ENCODE measurements at places on chromosomes 2 and 18.

GRCh38 chr2:233208382-233209116 is 42.9 kb upstream of the ATG16L1 start:
- DNase-seq = no peak

DNA sequence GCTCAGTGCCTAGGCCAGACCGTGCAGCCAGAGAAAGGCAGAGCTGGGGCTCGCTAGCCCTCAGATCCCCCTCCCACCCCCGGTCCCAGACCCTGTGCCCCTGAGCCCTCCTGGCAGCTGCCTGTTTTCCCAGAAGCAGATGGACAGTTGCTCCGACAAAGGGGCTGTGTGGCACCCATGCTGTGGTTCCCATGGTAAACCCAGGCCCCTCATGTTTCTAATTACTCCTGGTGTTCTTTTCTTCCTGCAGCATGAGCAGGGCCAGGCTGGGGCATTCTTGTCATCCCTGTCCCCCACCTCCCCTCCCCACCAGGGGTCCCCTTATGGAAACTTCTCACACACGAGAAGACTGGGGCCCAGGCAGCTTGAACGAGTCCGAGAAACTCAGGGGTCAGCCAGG is 269.6 kb downstream of the HAUS1 start:
- DNase-seq = no peak

GRCh38 chr2:98084151-98084868 is 2.7 kb upstream of the VWA3B start:
- DNase-seq = no peak

- DNase-seq = no peak
Measured at GRCh38 chr2:174776223-174776622, 12.0 kb upstream of the CHRNA1 start.

DNA sequence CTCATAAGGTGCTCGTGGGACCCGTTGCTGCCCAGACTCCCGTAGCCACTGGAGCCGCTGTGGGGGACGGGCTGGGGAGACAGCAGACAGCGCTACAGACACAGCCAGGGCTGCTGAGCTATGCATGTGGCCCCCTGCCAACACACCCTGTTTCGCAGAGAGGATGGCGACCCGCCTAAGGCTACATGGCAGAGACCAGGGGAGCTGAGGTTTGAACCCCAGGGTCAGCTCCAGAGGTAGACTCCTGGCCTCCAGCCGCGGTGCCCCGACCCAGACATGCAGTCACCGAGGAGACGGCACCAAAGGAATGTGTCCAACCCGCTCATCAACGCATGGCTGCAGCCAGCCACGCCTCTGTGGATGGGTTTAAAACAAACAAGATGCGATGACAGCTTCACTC is 21.0 kb upstream of the HES6 start:
- DNase-seq = no peak

DNA sequence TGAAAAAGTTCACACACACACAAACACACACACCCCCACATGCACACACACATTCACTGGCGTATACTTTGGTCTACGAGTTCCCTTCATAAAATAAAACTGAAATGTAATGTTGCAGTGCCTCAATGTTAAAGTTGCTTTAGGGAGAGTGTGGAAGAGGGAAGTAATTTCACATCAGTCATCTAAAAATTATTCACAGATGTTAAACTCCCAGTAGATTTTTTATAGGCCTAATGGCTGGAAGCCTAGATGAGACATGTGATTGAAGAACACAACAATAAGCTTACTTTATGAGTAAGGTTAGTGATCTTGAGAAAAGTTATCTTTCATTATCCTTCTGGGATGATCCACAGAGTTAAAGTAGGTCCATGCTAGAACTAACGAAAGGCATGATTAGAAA is 506.7 kb upstream of the CNTNAP5 start:
- DNase-seq = no peak

DNA sequence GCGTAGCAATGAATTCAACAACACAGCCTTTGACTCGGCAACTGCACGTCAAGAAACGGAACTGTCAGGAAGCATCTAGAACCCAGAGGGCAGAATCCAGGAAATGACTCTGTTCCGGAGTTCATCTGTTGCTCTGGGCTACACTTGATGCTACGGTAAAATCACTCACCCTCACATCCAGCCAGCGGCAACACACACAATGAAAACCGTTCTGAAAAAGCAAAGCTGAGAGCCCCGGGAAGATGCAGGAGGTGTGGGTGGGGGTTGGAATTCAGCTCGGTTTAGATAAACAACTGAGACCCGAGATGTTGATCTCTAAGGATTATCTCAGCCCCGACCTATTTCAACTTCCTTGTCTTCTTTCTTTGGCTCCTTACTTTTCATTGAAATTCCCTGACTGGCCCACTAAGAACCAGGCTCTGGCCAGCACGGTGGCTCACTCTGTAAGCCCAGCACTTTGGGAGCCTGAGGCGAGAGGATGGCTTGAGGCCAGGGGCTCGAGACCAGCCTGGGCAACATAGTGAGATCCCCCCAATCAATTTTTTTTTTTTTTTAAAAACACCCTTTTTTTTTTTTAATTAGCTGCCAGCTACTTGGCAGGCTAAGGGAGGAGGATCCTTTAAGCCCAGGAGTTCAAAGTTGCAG is 13.3 kb upstream of the RAB17 start:
- no peak for DNase-seq

- peak; percentile 80 for DNase-seq
Measured at GRCh38 chr18:48319801-48320638, 89.2 kb downstream of the ZBTB7C start.

GRCh38 chr2:100747996-100748615 is 71.8 kb upstream of the NPAS2 start:
- DNase-seq = no peak

- DNase-seq = no peak
Measured at GRCh38 chr2:225693259-225693658, 293.7 kb downstream of the NYAP2 start.

GRCh38 chr2:88452565-88452905 is at the start of gene FOXI3:
Gene FOXI3 (minus strand): TSS chr2:88452693. CDS start chr2:88452535, 158 bp downstream.
- DNase-seq = no peak

- no peak for DNase-seq
Measured at GRCh38 chr2:32235315-32235714, 29.4 kb downstream of the NLRC4 start.

DNA sequence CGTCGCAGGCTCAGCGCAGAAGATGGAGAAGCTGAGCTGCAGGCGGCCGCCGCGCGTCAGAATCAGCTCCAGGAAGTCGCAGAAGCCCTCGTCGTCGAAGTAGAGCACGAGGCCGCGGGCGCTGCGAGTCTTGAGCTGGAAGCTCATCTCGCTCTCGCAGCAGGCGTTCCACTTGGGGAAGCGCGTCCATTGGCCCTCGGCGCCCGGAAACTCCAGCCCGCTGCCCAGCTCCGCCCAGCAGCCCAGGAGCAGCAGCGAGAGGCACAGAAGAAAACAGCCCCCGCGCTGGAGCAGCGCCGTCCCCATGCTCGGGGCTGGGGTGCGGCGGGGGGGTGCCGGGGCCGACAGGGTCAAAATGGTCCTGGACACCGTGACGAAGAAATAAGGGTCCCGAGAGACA is 4.0 kb downstream of the NRXN1 start:
- peak; percentile 83 for DNase-seq

- no peak for DNase-seq
Measured at GRCh38 chr18:62578980-62579511, 56.2 kb downstream of the ZCCHC2 start.

- no peak for DNase-seq
Measured at GRCh38 chr2:45570671-45571334, 40.3 kb downstream of the SRBD1 start.

GRCh38 chr2:24815171-24815570 is 21.9 kb downstream of the CENPO start:
- DNase-seq = no peak

DNA sequence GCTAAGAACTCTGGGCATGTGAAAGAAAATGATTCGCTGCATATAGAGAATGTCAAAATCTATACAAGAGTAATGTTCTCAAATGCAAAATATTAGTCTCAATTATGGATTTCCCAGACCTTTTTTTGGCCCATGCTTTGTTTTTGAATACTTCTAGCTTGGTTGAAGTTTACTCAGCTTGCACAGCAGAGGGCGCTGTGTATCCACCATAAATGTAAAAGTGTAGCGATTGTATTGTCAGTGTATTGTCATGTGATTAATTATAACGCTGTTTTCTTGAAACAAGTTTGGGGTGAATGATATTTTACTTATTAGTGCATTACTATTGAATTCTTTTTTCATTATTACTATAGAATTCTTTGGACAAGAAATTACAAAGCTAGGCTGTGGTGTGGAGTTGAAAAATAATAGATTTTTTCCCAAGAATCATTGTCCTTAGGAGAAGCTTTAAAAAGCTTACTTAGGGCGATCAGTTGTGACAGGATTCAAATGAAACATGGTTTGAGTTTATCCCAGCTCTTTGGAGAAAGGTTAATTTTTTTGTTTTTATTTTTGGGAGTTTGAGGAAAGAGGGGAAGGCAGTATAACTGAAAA is 98.3 kb downstream of the PIK3C3 start:
- DNase-seq = peak; percentile 66

GRCh38 chr2:131104487-131105155 is 515 bp upstream of the PLEKHB2 start:
- peak; percentile 89 for DNase-seq

- peak; percentile 43 for DNase-seq
Measured at GRCh38 chr2:181777734-181778133, 97.4 kb upstream of the NEUROD1 start.

GRCh38 chr2:69170661-69171060 is 157.7 kb downstream of the ANTXR1 start:
- DNase-seq = no peak

DNA sequence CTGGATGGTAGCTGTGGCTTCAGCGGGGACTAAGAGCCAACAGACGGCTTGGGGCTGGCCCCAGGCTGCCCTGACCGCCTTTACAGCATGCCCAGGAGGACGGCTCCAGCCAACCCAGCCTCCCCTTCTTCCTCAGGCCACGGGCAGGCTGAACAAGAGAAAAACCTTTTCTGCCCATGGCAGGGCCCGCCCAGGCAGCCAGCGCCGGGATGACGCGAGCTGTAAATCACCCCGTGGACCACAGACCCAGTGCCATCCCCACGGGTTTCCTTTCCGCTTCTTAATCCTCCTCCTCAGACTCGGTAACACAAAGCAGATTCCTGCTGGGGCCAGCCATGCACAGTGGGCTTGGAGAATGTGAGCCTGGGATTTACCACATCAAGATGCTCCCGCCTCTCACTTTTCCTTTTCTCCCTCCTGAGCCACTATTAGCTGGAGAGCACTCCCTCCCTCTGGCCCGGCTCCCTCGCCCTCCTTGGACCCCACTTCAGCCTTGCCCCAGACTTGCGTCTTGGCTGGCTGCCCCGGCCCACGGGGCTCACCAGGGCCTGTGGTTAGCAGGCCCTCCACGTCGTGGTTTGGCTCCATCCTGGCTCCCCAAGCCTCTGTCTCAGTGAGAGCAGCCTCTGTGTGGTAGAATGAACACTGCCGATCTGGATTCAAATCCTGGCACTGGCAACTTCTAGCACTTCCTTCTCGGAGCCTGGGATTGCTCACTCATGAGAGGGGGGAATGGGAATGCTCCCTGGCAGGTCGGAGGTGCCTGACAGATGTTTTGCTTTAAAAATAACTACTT is 31.4 kb downstream of the ATOH8 start:
- DNase-seq = no peak

- no peak for DNase-seq
Measured at GRCh38 chr2:16042201-16042700, 101.9 kb downstream of the MYCN start.

DNA sequence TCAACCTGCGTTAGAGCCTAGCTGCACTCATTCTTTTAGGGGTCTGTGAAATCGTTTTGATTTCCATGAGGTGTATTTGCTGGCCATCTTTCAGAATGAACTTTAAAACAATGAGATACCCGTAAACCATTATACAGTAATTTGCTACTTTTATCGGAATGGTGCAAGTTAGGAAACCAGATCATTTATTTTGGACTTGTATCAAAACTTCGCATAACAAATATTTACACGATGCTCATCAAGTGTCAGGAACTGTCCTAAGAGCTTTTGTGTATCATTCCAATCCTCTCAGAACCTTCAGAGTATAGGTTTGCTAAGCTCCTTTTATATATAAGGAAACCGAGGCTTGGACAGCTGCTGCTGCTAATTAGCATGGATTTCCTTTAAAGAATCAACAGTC is 22.4 kb upstream of the SLC1A4 start:
- DNase-seq = no peak

GRCh38 chr2:51918113-51918512 is 886.2 kb upstream of the NRXN1 start:
- DNase-seq = no peak

DNA sequence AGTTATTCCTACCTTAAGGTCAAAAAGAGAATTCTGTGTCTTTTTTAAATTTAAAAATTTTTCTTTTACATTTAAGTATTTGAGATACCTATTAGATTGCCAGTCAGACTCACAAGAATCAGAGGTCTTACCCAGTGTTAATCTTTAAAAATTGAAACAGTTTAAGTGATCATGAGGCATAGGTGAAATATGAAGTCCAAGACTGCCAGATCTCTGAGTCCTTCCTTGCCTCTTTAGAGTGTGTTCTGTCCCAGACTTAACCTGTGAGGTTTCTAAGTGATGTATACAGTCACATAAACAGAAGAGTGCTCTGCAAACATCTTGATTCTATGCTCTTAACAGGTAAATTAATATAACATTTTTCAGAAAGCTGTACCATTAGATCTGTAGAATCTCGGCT is 40.6 kb downstream of the ACTR3 start:
- no peak for DNase-seq

DNA sequence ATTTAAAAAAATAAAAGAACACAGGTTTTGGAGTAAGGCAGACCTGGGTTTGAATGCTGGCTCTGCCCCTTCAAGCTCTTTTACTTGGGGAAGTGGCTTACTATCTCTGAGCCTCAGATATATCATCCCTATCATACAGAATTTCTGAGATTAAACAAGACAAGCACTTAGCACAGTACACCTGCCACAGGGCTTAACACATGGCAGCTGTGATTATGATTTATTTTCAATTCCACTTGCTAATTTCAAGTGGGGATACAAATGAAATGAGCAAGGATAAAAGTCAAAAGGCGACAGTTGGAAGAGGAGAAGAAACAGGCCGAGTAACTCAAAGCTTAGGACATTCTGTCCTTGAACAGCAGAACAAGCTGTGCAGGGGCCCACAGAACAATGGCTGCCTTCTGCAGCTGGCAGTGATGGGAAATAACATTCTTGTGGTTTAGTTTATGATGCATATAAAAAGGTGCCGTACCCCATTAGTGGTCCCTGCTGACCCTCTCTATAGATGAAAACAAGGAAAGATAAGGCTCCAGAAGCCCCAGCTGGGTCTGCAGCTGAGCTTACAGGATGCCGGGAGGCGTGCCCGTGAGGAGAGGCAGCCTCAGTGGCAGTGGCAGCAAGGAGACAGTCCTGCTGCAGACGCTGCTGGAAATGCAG is 45.3 kb downstream of the KIF3C start:
- DNase-seq = no peak

DNA sequence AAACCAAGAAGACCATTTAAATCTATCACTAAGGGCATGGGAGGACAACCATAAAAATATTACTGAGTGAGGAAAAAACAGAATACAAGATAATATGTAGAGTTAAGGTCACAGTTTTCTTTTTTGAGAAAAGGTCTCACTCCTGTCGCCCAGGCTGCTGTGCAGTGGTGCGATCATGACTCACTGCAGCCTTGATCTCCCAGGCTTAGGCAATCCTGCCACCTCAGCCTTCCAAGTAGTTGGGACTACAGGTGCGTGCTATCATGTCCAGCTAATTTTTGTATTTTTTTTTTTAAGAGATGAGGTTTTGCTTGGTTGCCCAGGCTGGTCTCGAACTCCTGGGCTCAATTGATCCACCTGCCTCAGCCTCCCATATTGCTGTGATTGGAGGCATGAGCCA is 24.0 kb downstream of the POLR1A start:
- no peak for DNase-seq

GRCh38 chr2:128685841-128686496 is 367.3 kb upstream of the HS6ST1 start:
- DNase-seq = no peak

Measured in NCI-H510A treated with DMSO at 0.1 percent for 48 hours (cell line).